Forelimb muscle (tissue), 1 donor: ENCODE measurements at places on chromosomes 13 and 19. TPM values are rescaled to one million over a fixed set of nuclear protein-coding genes. Genes with fewer than 3 reads are reported as not detected.

The ZNF536 gene
- polyA plus RNA-seq, result 2.3 TPM

The BEST2 gene
- polyA plus RNA-seq, result not detected

The KRTDAP gene
- polyA plus RNA-seq, result not detected

The DNAJC15 gene
- polyA plus RNA-seq, result 20.4 TPM

The CABP5 gene
- polyA plus RNA-seq, result not detected

The CYP4F2 gene
- polyA plus RNA-seq, result not detected

The SWSAP1 gene
- polyA plus RNA-seq, result 1.3 TPM

The ERICH6B gene
- polyA plus RNA-seq, result 1.2 TPM

The SERTM1 gene
- 0.10 TPM for polyA plus RNA-seq

The MPV17L2 gene
- 6.2 TPM for polyA plus RNA-seq
